Caco-2 (cell line): ENCODE measurements at places on chromosomes 4 and X. TPM values are rescaled to one million over a fixed set of nuclear protein-coding genes. Genes with fewer than 3 reads are reported as not detected.

DNA sequence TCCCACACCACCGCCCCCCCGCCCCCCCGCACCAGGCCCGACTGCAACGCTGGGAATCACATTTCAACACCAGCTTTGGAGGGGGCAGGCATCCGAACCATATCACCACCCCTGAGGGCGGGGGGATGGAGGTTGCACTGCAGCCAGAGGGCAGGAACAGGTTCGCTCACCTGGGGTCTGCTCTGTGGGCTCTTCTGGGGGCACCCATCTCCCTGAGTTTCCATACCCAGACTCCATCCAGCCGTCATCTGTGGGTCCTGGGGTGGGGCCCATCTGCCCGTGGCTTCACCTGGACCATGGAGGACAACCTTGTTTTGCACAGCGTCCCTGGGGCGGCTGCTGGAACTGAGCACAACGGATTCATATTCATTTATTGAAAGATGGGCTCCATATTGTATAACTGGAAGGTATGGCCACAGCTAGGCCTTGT, 6.9 kb downstream of the PSAPL1 start:
- no peaks in the 10 kb centered on the region for H3K36me3 ChIP-seq
- DNase-seq: no peak
- no peaks in the 10 kb centered on the region for H3K27me3 ChIP-seq
- H3K27ac ChIP-seq: peak overlapping the region; percentile 97
- peaks cover 33% of the 10 kb centered on the region for H3K4me1 ChIP-seq

DNA sequence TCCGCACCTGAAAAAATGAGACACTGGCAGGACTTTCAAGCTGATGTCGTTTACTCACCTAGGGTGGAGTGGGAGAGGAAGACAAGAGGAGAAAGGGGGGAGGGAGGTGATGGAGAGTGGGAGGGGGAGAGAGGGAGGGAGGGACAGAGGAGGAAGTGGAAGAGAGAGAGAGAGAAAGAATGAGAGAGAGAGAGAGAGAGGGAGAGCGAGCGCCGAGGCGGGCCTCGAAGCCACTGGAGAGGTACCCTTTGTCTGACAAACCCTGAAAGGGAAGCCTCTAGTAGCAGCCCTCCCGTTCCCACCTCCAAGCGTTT, 296 bp upstream of the ADGRL3 start:
- no peak overlapping the region for H3K4me3 ChIP-seq
- H3K27me3 ChIP-seq: no peaks in the 10 kb centered on the region
- peaks cover 19% of the 10 kb centered on the region for H3K4me1 ChIP-seq
- no peaks in the 10 kb centered on the region for H3K36me3 ChIP-seq

- peaks cover 29% of the 10 kb centered on the region for H3K4me1 ChIP-seq
- no peak overlapping the region for H3K27ac ChIP-seq
- H3K36me3 ChIP-seq: no peaks in the 10 kb centered on the region
- DNase-seq: no peak
- no peak overlapping the region for H3K4me3 ChIP-seq
- H3K27me3 ChIP-seq: no peaks in the 10 kb centered on the region
Measured at GRCh38 chr4:6984612-6985425, 58.4 kb upstream of the TADA2B start.

DNA sequence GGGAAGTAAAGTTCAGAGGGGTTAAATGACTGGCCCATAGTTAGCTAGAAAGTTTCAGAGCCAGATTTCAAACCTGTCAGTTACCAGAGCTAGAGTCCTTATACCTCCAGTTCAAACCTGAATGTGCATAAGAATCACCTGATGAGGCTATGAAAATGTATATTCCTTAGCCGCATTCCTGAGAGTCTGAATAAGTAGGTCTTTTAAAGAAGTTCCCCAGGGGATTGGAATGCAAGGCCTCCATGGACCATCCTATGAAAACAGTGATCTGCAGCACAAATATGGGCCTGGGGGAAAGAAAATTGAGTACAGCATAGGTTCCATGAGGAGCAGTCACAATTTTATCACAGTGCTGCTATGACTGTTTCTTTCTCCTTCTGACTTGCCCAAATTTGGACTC, 263.9 kb upstream of the CXorf66 start:
- no peaks in the 10 kb centered on the region for H3K4me1 ChIP-seq
- no peak overlapping the region for H3K4me3 ChIP-seq
- H3K27me3 ChIP-seq: no peaks in the 10 kb centered on the region
- H3K36me3 ChIP-seq: no peaks in the 10 kb centered on the region

DNA sequence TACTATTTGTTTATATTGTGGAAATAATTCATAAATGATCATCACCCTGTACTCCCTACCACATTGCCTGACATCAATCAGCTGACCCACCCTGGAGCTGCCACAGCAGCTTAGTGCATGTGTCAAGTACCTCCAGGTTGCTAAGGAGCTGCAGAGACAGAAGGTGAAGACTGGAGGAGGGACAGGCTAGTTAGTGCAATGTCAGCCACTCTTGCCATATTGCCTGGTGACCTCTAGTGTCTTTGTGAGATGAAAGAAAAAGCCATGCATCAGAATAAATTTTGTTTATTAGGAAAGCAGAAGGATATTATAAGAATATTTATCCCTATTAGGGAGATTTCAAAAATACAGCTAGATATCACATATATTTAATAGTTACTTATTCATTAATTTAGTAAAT, 243.9 kb upstream of the FAT4 start:
- no peaks in the 10 kb centered on the region for H3K36me3 ChIP-seq
- no peaks in the 10 kb centered on the region for H3K27me3 ChIP-seq
- no peak overlapping the region for H3K27ac ChIP-seq
- peak; percentile 3 for DNase-seq

DNA sequence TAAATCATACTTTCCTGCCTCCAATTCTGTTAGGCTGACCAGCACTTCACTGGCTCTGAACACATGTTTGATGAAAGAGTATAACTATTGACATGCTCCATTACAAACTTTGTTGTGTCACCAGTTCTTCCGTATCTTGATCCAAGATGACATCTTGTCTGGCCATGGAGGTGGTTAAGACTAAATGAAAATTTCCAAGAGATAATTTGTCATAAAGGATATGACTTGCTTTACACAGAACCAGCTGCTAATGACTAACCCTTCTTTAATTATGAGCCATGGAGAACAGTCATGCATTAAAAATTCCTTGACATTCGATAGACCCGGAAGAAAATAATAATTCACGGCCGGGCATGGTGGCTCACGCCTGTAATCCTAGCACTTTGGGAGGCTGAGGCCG, 17.7 kb upstream of the N4BP2 start:
- H3K36me3 ChIP-seq: no peaks in the 10 kb centered on the region
- no peak for DNase-seq
- H3K4me1 ChIP-seq: no peaks in the 10 kb centered on the region
- H3K4me3 ChIP-seq: no peak overlapping the region

- H3K27ac ChIP-seq: no peak overlapping the region
- DNase-seq: no peak
- no peak overlapping the region for H3K4me3 ChIP-seq
- H3K4me1 ChIP-seq: no peaks in the 10 kb centered on the region
- no peaks in the 10 kb centered on the region for H3K27me3 ChIP-seq
Measured at GRCh38 chr4:116952530-116953136, 132.7 kb downstream of the TRAM1L1 start.

GRCh38 chrX:154322890-154323289, 27.3 kb downstream of the TKTL1 start:
- H3K27me3 ChIP-seq: no peaks in the 10 kb centered on the region
- H3K4me3 ChIP-seq: no peak overlapping the region
- H3K27ac ChIP-seq: no peak overlapping the region
- no peaks in the 10 kb centered on the region for H3K4me1 ChIP-seq
- no peaks in the 10 kb centered on the region for H3K36me3 ChIP-seq

- no peaks in the 10 kb centered on the region for H3K4me1 ChIP-seq
- H3K27me3 ChIP-seq: no peaks in the 10 kb centered on the region
- no peak overlapping the region for H3K4me3 ChIP-seq
Measured at GRCh38 chr4:25982962-25983361, 68.9 kb downstream of the SMIM20 start.

GRCh38 chr4:138021139-138021830, 220.9 kb downstream of the SLC7A11 start:
- H3K36me3 ChIP-seq: no peaks in the 10 kb centered on the region
- H3K27me3 ChIP-seq: no peaks in the 10 kb centered on the region
- H3K4me1 ChIP-seq: no peaks in the 10 kb centered on the region
- no peak overlapping the region for H3K27ac ChIP-seq

GRCh38 chr4:82891707-82892466, 934 bp upstream of the SEC31A start:
- peak overlapping the region; percentile 95 for H3K27ac ChIP-seq
- DNase-seq: no peak

DNA sequence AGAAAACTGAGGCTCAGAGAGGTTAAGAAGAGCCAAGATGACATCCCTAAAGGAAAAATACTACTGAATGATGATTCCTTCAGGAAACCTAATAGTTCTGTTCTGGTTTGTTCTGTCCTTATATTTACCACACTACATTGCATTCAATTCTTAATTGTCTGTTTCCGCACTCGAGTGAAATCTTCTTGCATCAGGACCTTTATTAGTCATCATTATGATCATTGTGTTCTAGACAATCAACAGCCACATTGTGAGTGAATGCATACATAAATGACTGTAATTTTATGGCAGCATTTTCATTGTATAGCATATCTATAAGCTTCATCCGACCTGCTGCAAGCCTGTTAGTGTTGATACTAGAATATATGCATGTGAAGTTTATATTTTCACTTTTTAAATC, 156.7 kb upstream of the FAM241A start:
- H3K4me1 ChIP-seq: no peaks in the 10 kb centered on the region
- H3K27me3 ChIP-seq: no peaks in the 10 kb centered on the region
- no peak for DNase-seq
- H3K27ac ChIP-seq: no peak overlapping the region

DNA sequence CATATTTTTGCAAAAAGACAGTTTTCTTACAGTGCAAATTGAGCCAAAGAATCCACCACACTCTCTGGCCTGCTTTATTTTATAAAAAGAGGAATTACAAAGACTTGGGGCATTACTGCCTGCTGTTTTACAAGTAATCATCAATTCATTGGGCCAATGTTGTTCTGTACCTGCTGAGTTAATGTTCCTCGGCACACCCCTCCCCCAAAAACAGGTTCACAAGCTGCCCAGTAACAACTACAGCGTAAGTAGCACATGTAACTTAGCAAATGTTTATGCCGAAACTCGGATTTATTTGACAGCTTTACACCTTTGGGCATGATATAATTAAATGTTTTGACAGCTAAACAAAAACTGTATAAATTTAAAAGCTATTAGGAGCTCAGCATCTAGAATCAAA, 214.6 kb upstream of the MAB21L2 start:
- no peaks in the 10 kb centered on the region for H3K27me3 ChIP-seq
- no peak overlapping the region for H3K27ac ChIP-seq
- H3K4me3 ChIP-seq: no peak overlapping the region
- H3K4me1 ChIP-seq: no peaks in the 10 kb centered on the region

DNA sequence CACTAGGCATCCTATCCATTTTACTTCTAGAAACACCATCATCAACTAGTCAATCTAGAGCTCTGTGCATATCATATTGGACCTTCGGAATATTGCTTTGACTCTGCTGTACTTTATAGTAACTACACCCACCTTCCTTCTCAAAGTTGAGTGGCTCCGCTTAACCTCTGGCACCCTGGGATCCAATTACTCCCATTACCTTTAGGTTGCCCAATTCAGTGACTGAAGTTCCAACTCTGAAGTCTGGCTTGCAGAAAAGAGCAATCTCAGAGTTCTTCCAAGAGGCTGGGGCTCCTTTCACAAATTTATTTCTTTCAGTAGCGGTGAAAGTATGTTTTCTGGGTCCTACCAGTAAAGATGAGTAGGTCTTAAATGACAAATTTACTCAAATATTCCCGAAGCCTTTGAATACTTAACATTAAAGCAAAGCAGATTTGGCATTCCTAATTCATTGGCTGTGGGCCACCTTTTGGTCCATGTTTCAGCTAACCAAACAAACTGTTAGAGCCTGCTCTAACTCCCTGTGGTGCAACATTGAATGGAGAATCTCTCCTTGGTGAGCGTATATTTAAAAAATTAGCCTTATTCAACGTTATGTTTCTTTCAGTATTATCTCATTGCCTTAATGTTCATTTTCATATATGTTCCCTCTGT, 1215.8 kb downstream of the RAPGEF2 start:
- no peaks in the 10 kb centered on the region for H3K27me3 ChIP-seq
- no peaks in the 10 kb centered on the region for H3K4me1 ChIP-seq

DNA sequence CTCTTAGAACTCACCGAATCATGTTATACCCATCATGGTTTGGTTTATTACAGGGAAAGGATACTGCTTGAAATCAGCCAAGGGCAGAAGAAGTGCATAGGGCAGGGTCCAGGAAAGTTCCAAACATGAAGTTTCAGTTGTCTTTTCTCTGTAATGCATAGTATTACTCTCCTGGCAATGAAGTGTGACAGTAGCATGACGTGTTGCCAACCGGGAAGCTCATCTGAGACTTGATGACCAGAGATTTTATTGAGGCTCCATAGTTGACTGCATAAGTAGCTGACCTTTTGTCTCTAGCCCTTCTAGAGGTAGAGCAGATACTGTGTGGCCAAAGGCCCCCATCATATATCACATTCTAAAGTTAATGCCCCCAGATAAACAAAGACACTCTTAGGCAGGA, 72.1 kb downstream of the BEND4 start:
- H3K4me1 ChIP-seq: no peaks in the 10 kb centered on the region
- H3K27me3 ChIP-seq: no peaks in the 10 kb centered on the region
- H3K4me3 ChIP-seq: no peak overlapping the region

GRCh38 chrX:97367125-97367524, 483.4 kb downstream of the RPA4 start:
- no peaks in the 10 kb centered on the region for H3K4me1 ChIP-seq
- H3K4me3 ChIP-seq: no peak overlapping the region
- H3K36me3 ChIP-seq: no peaks in the 10 kb centered on the region

DNA sequence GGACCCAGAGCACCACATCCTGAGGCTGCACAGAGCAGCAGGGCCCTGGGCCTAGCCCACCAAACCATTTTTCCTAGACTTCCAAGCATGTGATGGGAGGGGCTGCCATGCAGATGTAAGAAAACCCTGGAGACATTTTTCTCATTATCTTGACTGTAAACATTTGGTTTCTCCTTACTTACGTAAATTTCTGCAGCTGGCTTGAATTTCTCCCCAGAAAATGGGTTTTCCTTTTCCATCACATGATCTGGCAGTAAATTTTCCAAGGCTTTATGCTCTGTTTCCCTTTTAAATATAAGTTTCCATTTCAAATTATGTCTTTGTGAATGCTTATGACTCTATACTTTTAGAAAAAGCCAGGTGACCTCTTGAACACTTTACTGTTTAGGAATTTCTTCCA, 945.9 kb upstream of the NDST4 start:
- DNase-seq: no peak
- no peak overlapping the region for H3K4me3 ChIP-seq
- H3K27ac ChIP-seq: no peak overlapping the region
- no peaks in the 10 kb centered on the region for H3K27me3 ChIP-seq
- H3K36me3 ChIP-seq: no peaks in the 10 kb centered on the region

Gene RTL5
- 2.2 and 2.5 TPM in 2 replicates for total RNA-seq

Gene MSX1
- 30.0 and 35.1 TPM in 2 replicates for total RNA-seq

Gene SCML2
- 13.1 and 13.8 TPM in 2 replicates for total RNA-seq

Gene IRS4
- total RNA-seq: not detected in 2 replicates

Gene PPP2R2C
- not detected in 2 replicates for total RNA-seq

Gene GAK
- total RNA-seq: 126 TPM in 2 replicates

Gene OPHN1
- total RNA-seq: 2.8 and 4.6 TPM in 2 replicates

Gene CENPE
- 30.3 and 36.9 TPM in 2 replicates for total RNA-seq
